ENCODE measurements at places on chromosomes 1 and 21.

DNA sequence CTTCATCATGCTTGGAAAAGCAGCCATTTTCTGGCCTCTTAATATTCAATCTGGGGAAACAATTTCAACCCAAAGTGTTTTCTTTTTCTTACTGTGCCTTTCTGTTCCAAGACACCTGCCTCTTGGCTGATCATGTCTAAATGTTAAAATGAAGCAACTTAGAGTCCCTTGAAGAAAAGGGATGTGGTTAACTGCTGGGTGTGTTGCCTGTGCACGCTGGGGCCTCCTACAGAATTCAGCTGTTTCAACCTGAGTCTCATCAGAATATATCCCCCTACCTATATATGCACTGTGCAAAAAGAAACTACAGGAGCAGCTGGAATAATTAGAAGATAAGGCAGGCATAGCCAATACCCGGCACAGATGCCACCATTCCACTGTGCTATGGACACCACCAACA lies 222.0 kb downstream of the OMA1 start:
- DNase-seq: peak; percentile 23

GRCh38 chr1:213103377-213104306 lies 52.6 kb downstream of the RPS6KC1 start:
- DNase-seq: no peak

DNA sequence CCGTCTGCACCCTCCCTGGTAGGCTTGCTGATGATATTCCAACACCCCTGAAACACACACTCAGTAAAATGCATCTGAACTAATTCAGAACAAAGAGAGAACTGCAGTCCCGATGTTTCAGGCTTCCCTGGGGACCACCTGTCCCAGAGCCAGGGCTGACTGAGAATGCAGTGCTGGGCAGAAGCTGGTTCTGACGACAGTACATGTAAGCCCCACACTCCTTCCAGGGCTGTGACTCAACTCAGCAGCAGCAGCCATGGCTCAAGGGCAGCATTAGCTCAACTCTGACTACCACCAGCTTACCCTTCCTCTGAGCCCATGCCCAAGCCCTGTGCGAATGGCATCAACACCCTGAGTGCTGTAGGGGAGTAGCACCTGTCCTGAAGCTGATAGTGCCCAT lies 56.4 kb upstream of the SIPA1L2 start:
- no peak for DNase-seq

DNA sequence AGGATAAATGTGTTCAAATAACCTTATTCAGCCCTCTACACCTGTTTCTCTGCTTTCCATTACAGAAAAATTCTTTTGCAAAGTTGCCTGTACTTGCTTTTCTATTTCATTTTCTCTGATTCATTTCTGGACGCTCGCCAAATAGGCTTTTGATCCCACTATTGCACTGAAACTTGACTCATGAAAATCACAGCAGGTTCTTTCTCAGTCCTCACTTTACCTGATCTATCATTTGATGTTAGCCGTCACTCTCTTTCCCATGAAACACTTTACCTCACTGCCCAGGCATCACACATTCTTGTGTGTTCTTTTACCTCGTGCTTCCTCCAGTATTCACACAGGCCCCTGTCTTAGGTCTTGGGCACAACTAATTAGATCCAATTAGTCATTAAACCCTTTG lies 26.2 kb downstream of the HSPA13 start:
- no peak for DNase-seq

DNA sequence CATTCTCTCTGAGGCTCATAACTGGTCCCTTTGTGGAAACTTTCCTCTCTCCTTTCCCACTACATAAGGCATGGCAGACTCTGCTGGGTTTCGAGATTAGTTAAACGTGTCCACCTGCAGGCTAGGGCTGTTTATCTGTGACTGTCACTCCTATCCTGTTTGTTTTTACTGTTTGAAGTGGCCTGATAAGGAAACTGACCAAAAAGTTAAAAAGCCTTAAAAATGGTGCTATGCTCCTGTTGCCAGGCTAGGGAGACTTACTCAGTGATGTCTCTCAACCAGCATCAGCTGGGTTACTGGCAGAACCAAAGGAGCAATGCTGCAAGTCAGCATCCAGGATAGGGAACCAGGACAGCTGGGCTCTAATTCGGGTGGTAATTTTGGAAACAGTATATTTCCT lies 3.9 kb downstream of the PIGV start:
- DNase-seq: no peak

DNA sequence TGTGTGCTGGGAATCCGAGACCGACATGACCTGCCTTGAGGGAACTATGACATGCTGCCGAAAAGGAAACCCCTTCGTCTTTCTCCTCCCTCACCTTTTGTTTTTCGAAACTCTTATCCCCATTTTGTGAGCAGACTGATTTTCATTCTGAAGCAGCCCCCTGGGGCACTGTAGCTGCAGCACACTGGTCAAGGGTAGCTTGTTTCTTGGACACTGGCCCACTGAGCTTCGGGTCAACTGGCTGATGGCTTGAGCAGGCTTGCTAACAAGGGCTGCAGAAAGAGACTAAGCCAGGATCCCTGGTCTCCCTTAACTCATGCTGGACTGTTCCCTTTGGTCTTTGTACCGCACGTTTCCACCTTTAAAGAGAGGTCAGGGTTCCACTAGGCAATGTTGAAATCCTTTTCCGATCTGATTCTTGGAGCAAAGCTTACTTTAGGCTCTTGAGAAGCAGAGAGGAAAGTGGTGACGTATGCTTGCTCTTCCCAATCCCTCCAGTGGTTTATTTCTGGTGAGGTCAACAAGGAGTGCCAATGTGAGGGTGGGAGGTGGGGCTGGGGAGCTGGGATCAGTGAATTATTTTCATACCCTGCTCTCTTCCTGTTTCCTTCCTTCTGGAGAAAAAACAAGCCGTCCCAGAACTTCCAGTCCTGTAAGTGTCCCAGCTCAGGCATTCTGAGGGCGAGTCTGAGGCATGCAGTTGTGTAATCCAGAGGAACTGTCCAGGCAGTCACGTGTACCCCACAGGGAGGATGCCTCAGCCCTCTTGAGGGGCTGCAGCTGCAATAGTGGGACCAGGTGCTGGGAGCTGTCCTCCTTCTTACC lies 7.6 kb downstream of the CYP4B1 start:
- DNase-seq: peak; percentile 1

GRCh38 chr1:94796266-94796665 lies 23.9 kb upstream of the SLC44A3 start:
- no peak for DNase-seq

GRCh38 chr1:32219022-32219421 lies 3.1 kb downstream of the TMEM234 start:
- DNase-seq: no peak

GRCh38 chr1:22340873-22341272 lies 110.8 kb upstream of the ZBTB40 start:
- no peak for DNase-seq

DNA sequence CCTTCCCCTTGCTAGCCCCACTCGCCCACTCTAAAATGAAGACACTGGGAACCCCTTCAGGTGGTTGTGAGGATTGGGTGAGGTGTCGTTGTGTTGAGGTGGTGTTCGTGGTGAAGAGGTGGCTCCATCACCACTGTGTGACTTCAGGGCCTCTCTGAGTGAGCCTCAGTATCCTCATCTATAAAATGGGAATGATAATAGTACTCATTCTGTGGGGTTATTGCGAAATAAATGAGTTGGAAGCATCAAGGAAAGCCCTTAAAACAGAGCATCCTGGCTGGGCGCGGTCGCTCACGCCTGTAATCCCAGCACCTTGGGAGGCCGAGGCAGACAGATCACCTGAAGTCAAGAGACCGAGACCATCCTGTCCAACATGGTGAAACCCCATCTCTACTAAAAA lies 6.7 kb upstream of the MARCKSL1 start:
- no peak for DNase-seq

DNA sequence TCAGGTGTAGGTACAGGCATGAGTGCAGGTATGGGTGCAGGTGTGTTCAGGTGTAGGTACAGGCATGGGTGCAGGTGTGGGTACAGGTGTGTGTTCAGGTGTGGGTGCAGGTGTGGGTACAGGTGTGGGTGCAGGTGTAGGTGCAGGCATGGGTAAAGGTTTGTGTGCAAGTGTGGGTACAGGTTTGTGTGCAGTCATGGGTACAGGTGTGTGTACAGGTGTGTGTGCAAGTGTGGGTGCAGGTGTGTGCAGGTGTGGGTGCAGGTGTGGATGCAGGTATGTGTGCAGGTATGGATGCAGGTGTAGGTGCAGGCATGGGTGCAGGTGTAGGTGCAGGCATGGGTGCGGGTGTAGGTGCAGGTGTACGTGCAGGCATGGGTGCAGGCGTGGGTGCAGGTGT lies 79.4 kb upstream of the ACTL8 start:
- no peak for DNase-seq

GRCh38 chr1:21143752-21144151 lies 32.9 kb downstream of the EIF4G3 start:
- DNase-seq: no peak

DNA sequence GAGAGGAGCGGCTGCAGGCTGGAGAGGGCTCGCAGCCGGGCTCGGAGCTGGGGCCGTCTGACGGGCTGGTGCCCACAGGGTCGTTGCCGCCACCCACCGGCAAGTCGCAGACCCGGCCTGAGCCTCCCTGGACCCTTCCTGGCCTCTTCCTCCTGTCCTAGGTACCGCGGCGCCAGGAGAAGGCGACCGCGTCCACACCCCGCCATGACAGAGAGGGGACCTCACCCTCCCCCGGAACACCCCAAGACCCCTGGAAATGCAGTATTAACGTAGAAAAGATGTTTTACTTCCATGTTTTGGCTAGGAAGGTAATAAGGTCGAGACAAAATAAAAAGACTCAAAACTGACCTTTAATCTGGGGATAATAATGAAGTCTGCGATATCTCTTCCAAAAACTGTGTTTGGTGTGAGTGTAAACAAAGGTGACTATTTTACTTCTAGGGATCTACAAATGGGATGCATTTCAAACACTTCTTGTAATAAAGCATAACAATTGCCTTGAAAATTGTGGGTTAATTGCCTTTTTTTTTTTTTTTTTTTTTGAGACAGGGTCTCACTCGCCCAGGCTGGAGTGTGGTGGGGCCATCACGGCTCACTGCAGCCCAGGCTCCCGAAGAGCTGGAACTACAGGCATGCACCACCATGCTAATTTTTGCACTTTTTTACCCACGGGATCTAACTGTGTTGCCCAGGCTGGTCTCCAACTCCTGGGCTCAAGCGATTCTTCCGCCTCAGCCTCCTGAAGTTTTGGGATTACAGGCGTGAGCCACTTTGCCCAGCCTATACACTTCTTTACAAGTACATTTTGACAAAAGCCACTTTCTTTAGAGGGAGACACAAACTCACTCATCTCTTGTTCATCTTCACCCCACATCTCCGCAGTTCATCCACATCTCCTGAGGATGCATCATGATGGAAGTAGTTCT lies 838 bp upstream of the RSRP1 start:
- no peak for DNase-seq

DNA sequence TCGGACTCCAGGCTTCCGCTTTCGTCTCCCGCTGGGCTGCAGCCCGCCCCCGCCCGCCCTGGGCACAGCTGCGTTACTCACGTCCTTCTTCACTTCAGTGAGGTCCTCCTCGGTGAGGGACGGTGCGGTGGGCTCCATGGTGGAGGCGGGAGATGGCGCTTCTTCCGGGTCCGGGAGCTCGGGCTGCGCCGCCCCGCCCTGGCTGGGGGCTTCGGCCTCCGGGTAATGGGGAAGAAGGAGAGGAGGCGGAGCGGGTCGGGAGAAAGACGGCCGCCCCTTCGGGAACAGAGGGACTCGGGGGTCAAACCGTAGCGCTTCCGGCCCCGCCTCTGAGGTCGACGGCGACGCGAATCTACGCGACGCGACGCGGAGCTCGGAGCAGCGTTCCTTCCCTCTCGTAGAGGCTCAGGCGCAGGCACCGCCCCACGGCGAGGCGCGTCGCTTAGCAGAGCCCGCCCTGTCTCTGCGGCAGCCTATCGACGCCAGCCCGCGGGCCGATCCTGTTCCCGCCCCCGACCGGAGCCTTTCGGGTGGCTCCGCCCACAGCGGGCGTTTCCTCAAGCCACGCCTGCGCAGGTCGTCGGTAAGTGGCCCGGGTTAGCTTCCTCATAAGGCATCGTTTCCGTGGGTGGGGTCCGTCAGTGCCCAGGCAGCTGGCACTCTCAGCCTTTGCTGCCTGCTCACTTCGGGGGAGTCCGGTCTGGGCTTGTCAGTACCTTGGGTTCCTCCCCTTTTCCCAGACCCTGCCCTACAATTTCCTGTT lies at the start of gene BCL10:
BCL10 (minus strand) TSS at position 418 of the 763 bp plus-strand sequence; CDS start at position 138, 280 bp downstream.
- DNase-seq: peak; percentile 98

- DNase-seq: no peak
Measured at GRCh38 chr1:29417147-29417858, 181.0 kb downstream of the PTPRU start.

- no peak for DNase-seq
Measured at GRCh38 chr1:111489604-111490003, 13.8 kb downstream of the ADORA3 start.

DNA sequence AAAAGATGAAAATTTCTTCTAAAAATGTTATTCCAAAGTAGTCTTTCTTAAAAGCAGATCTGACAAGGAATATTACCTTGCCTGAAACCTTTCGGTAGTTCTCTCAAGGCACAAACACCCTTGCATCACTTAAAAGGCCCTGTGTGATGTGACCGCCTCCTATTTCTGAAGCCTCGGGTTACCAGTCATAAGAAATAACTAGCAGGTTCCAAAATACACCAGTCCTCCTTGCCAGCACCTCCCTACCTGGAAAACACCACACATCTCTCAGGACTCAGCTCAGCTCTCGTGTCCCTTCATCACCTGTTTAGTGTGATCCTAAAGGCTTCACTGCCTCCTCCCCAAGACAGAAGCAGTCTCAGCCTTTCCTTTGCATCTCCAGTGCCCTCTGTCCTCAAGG lies 35.7 kb downstream of the SERBP1 start:
- no peak for DNase-seq

DNA sequence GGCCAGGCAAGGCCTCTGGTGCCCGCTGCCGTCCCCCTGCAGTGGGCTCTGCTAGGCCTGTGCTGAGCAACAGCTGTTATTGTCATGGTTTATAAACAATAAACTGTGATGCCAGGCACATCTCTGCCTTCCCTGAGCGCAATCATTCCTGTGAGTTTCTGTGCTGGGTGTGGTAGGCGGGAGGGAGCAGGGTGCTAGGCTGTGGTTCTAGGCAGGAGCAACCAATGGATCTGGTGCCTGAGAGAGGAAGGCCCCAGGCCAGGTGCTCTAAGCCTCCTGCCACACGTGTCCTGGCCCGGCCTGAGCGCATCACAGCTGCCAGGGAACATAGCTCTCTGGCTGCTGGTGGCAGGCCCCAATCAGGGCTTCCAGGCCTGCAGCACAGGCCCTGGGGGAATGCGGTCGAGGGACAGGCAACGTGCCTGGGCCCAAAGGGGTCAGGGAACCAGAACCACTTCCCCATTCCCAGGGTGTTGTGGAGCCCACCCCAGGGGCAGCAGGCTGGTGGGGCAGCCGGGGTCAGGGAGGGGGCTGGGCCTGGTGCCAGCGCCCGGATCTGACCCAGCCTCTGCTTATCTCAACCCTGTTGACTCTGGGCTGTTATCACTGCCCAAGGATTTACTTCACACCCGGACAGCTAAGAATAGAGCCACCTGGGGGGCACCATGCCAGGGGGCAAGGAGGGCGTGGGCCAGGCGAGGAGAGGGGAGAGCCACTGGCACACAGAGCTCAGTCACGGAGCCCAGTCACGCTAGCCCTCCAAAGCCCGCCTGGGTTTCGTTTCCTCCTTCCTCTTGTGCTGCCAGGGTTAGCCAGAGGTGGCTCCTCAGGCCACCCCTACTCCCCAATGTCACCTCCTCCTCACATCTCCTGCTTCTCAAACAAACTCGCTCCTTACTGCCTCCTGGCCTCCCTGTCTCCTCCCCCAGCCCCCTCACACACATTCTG lies 11.5 kb downstream of the TRIM46 start:
- DNase-seq: peak; percentile 86

GRCh38 chr1:247156787-247157232 lies 15.0 kb downstream of the ZNF124 start:
- DNase-seq: no peak

Measured in GM13976 (cell line).